ENCODE measurements at places on chromosomes 7 and 10. TPM values are rescaled to one million over a fixed set of nuclear protein-coding genes. Genes with fewer than 3 reads are reported as not detected.

SPDYE6 gene
- not detected for total RNA-seq

AOC1 gene
- total RNA-seq, result 0.11 TPM

ADCY1 gene
- total RNA-seq, result 21.6 TPM

IRF5 gene
- total RNA-seq, result 0.74 TPM

DCLRE1C gene
- total RNA-seq, result 15.2 TPM

ODAD2 gene
- total RNA-seq, result 2.8 TPM

DNA sequence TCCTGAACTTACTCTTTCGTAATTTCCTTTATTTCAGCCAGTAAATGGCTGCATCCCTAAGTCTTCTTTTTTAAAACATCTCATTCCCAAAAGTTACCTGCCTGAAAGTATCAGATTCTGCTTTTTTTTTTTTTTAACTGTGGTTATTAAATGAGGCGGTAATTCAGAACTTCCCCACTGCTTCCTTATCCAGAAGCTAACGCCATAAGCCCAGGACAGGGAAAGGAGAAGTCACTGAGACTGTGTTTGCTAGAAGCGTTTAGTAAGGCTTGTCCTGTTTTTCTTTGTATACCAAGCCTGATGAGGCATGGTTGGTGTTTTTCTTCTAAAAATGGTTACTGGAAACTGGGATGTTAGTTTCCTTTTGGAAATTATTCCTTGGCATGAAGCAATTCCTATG, 197.8 kb downstream of the CELF2 start:
- H3K27ac ChIP-seq, result no peak overlapping the region
- no peak for DNase-seq
- H3K36me3 ChIP-seq, result no peaks in the 10 kb centered on the region
- H3K4me3 ChIP-seq, result no peak overlapping the region

DNA sequence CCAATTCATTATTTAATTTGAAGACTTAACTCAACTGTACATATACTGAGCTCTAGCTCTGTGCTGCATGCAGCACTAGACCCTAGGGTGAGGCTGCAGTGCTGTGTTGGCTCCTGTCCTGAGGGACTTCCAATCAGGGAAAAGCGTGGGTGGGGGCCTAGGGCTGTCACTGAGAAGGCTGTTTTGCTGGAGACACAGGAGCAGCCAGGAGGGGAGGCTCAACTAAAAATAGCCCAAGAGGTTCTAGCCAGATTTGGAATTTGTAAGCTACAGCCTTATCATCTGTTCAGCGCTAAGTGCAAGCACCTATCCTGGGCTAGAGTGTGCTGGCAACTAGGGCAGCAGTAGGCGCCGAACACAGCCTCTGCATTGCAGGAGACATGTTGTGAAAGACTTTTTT, 121.1 kb downstream of the VWC2 start:
- no peak overlapping the region for H3K4me3 ChIP-seq
- DNase-seq, result no peak
- peaks cover 8% of the 10 kb centered on the region for H3K36me3 ChIP-seq
- H3K4me1 ChIP-seq, result no peaks in the 10 kb centered on the region
- no peaks in the 10 kb centered on the region for H3K27me3 ChIP-seq

DNA sequence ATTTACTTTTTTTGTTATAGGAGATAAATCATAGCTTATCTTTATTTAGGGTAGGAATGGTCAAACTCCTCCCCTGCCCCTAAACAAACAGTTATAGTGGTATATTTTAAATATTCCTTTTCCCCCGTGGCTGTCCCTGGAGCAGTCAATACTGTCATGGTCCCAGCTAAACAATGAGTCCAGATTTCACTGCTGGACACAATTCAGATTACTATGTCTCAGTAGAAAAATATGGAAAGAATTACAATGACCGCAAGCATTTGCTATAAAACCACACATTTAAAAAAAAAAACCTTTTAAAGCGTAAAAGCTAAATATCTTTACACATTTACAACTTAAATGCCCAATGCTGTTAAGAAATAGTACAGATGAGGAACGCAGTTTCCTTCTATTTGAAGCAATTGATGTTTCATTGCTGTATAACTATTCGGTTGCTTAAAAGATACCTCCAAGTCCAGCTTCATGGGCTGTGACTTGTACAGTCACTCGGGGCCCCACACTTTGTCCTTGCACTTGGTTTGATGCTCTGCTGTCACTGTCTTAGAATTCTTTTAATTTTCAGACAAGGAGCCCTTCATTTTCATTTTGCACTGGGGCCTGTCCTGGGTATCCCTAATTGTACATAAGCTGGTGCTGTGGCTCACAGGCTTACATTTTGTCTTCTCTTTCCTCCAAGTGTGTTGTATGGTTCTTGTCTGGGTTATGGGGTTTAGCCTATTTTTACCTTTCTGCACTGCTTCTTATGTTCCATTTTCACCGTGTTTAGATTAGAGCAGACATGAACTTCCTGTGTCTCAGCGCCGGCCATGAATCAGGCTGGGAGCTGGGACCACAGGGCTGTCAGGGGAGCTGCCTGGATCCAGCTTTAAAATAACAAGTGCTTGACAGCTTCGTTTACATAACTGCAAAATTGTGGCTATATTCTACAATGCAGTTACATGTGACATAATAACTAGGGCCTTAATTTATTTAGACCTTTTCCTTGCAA, 530.2 kb upstream of the FZD8 start:
- no peak overlapping the region for H3K4me3 ChIP-seq
- H3K27ac ChIP-seq, result no peak overlapping the region
- DNase-seq, result no peak

DNA sequence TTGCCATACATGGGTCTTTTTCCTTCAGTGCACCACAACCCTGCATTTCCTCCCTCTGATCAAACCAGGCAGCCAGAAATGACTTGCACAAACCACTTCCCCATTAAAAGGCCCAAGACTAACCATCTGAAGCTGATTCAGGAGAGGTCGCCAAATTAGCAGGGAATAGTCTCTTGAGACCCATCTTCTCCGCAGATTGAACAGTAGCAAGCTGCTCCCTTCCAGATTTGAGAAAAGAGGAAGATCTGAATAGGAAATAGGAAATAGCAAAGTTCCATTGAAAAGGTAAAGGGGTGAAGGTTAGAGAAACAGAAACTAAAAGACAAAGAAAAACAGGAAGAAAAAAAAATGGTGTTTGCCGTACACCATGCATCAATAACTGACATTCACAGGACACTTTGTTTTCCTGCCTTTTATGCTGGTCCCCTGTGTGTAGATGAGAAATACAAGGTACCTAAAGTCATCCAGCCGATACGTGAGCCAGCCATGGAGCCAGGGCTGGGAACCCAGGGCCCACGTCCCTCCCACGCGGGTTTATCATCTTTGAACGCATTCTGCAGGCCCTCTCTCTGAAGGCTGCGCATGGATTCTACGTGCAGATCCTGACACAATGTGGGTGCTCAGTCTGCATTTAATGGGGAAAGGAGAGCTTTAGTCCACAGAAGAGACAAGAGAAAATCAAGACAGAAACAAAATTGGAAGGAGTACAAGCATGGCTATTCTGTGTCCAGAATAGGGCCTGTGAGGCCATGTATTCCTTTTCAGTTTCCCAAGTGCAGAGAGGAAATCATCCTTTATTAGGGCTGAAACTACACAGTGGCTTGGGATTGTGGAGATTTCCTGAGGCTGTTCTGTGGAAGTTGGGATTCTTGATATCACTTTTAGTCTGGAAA, 268.4 kb upstream of the NPVF start:
- no peak overlapping the region for H3K4me3 ChIP-seq
- no peak for DNase-seq
- no peak overlapping the region for H3K27ac ChIP-seq
- no peaks in the 10 kb centered on the region for H3K4me1 ChIP-seq
- no peaks in the 10 kb centered on the region for H3K27me3 ChIP-seq
- no peaks in the 10 kb centered on the region for H3K36me3 ChIP-seq

DNA sequence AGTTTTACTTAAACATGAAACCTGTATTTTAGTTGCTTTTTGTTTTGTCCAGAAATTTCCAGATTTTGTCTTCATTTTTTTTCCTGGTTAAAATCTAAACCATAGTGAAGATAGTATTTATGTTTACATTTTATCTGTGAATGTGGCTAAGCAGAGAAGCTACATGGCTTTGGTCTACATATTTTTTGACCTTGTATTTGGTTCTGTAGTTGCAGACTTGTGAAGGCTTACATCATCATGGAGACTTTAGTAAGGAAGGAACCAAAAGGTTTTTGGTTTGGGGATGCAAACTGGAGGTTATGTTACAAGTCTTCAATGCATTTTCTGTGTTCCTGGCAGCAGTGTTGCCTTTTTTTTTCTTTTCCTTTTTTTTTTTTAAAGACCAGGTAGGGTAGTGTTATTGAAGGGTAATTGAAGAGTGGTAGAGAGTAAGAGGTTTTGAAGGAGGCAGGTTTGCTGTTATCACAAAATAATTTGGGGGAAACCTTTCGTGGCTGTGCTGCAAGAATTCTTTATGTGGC, 30.9 kb upstream of the VDAC2 start:
- no peak overlapping the region for H3K4me3 ChIP-seq
- H3K27me3 ChIP-seq, result no peaks in the 10 kb centered on the region
- no peaks in the 10 kb centered on the region for H3K4me1 ChIP-seq

GRCh38 chr7:132347123-132347522, 229.1 kb downstream of the PLXNA4 start:
- peak; percentile 45 for DNase-seq
- H3K27ac ChIP-seq, result no peak overlapping the region

DNA sequence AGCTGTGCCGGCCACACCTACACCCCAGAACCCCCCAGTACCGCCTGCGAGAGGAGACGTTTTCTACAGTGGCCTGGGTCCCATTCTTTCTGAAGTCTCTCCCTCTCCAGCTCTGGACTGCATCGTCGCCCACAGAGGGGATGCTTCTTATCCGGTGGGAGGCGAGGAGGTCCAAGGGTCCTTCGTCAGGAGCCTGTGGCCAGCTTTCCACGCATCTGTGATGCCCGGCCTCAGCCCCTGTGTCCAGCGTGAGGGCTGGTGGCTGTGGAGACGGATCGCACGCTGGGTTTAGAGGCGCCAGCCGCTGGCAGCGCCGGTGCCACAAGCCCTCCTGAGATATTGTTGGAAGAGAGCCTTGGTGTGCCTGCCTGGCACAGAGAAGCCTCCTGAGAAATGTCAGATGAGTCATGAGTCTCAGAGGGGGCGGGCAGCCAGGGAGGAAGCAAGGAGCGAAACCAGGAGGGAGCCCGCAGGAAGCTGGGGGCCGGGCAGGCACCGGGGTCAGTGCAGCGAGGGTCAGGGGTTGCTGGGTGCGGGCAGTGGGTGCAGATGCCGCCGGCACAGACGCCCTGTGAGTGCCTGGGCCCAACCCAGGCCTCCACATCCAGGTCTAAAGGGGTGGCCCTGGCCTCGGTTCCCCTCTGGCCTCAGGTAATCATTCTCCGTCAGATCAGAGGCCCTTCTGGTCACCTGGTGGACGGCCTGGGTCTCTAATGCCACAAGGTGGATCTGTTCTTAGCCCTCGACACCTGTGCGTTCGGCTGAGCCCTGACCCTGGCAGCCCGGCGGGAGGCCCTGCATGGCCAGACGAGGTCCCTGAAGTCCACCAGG, 86.0 kb upstream of the DIP2C start:
- DNase-seq, result no peak
- no peaks in the 10 kb centered on the region for H3K27me3 ChIP-seq
- H3K4me1 ChIP-seq, result no peaks in the 10 kb centered on the region
- no peaks in the 10 kb centered on the region for H3K36me3 ChIP-seq

DNA sequence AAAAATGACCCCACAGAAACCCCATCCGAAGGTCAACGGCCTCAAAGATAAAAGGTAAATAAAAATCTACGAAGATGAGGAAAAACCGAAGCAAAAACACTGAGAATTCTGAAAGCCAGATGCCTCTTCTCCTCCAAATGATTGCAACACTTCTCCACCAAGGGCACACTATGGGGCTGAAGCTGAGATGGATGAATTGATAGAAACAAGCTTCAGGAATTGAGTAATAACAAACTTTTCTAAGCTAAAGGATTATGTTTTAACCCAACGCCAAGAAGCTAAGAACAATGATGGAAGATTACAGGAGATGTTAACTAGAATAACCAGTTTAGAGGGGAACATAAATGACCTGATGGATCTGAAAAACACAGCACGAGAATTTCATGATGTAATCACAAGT, 127.8 kb downstream of the MACC1 start:
- no peak for DNase-seq
- H3K4me3 ChIP-seq, result no peak overlapping the region
- no peak overlapping the region for H3K27ac ChIP-seq

- H3K27me3 ChIP-seq, result no peaks in the 10 kb centered on the region
- H3K27ac ChIP-seq, result no peak overlapping the region
- no peak overlapping the region for H3K4me3 ChIP-seq
- no peak for DNase-seq
- peaks cover 11% of the 10 kb centered on the region for H3K36me3 ChIP-seq
Observed at GRCh38 chr7:158885624-158886023, 29.3 kb downstream of the DYNC2I1 start.

DNA sequence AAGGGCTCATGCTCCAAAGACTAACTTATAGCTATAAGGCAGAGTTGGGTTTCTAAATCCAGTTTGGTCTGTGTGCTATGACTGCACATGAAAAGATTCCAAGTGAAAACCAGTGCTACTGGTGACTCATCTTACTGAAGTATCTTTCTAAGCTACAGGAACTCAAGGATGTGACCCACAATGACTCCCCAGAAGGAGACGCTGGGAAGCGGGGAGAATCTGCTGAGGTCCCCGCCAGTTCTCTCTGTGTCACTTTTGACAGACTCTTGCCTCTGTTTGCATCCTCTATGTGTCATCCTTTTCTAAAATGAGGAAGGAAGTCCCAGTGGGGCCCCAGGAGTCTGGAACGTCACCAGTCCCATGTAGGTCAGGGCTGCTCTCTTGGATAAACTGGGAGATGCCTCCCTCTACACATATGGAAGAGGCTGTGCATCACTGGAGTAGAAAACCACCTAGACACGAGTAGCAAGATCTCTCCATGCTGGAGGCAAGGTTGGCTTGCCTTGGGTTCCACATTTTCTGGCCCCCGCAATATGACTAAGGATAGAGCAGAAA, 28.8 kb upstream of the GPR26 start:
- H3K27me3 ChIP-seq, result no peaks in the 10 kb centered on the region

DNA sequence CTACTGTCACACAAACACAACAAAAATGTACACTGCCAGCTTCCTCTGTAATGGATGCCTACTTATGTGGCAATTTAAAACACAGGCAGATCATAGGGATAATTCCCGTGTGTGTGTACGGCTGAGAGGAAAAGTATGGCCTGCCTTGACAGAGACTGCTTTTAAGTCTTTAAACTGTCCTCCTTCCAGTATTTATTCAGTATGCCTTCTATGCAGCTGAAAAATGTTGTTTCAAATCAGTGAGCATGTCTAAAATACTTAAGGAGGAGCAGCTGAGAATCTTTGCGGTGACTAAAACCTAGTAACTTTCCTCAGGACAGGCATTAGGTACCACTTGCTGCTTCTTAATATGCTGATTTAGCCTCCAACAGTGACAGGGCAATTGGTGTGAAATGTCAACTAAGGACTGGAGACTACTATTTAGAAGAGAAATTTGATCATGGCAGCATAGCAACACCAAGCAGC, 126.3 kb downstream of the CACNA2D1 start:
- H3K4me3 ChIP-seq, result no peak overlapping the region
- H3K4me1 ChIP-seq, result peaks cover 8% of the 10 kb centered on the region
- no peaks in the 10 kb centered on the region for H3K27me3 ChIP-seq
- no peak overlapping the region for H3K27ac ChIP-seq
- peaks cover 8% of the 10 kb centered on the region for H3K36me3 ChIP-seq

GRCh38 chr10:62895063-62895462, 78.9 kb upstream of the EGR2 start:
- no peak for DNase-seq
- no peaks in the 10 kb centered on the region for H3K27me3 ChIP-seq
- no peaks in the 10 kb centered on the region for H3K4me1 ChIP-seq
- H3K36me3 ChIP-seq, result no peaks in the 10 kb centered on the region
- no peak overlapping the region for H3K4me3 ChIP-seq
